CD4-positive, alpha-beta T cell treated with Interleukin-17A for 1 hour (primary cell): ENCODE measurements at places on chromosomes 2 and 18.

DNA sequence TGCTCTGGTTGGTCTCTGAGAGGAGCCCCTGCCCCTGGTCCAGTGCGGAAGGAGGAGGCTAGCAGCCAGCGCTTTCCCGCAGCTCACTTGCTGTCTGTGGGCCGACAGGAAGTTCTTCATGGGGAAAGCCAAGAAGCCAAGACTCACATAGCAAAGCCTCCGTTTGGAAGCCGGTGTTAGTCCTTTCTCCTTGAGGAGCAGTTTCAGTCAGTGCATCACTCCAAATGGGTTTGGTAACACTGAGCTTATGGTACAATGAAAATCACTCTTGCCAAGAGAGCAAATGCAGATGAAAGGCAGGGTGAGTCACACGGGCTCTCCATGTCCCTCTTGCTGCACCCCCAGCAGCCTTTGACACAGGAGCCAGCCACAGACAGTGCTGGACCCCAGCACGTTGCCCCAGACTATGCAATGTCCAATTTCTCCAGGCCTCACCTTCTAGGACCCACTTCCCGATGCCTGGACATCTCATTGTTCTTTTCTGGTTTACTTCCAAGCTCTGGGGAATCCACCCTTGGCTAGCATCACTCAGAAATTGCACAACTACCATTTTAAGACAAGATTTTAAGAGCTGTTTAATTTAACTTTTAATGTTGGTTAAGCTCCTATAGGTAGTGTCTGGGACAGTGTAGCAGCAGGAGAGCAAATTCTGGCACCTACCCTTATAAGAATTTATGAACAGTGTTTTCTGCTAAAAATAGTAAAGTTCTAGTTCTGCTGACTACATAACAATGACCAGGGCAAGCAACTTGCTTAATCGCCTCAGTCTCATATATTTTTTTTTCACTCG, 174.9 kb downstream of the ASB1 start:
- DNase-seq: no peak

GRCh38 chr2:239084007-239084406, 236.1 kb downstream of the TWIST2 start:
- DNase-seq: no peak

- DNase-seq: no peak
Observed at GRCh38 chr2:197878792-197879191, 74.4 kb downstream of the PLCL1 start.

DNA sequence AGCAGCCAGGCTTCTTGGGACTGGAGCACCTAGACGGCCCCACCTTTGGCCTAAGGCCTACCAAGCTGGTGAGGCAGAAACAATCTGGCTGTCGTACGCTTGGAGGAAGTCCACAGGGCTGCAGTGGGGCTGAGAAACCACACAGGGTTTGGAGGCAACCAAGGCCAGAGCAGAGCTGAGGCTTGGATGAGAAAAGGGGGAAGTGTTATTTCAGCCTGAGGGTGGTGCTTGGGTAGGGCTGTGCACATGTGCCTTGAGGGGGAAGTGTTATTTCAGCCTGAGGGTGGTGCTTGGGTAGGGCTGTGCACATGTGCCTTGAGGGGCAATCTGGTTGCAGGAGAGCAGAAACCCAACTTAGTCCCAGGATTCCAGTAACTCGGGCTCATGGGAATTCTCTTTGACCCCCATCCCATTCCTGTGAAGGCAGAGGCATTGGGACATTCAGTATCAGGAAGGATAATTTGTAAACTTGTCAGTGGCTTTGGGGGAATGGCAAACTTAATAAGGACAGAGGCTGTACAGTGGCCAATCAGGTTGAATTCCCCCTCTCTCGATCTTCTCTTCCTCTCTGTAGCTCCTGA, 971 bp upstream of the FBXO41 start:
- peak; percentile 26 for DNase-seq

GRCh38 chr18:4406856-4407255, 48.3 kb downstream of the DLGAP1 start:
- DNase-seq: no peak

DNA sequence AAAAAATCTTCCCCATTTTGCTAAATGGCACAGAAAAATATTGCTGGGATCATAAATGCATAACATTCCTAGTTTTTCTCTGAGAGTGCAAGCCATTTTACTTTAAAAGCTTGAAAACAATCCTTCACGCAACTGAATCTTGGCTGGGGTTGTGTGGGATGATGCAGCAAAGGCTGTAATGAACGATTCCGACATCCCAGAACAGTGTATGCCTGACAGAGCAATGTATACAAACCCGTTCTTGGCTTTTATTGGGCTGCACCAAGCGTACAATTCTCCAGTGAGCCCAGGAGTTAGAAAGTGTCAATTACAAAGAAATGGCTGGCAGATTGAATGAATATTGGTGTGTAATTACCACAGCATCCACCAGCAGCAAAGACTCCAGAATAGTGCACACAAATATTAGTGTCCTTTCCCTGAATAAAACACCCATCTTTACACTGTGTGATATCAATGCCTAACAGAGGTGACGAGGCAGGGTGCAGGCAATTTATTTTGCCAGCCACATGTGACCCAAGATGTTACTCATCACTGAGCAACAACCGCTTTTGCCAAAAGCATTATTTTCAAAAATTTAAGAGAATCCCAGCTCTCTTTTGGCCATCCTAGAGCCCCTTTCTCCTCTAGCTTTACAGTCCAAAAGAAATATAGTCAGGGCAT, 578.6 kb upstream of the CHAC2 start:
- no peak for DNase-seq
